ENCODE measurements at places on chromosomes 1 and 21. TPM values are rescaled to one million over a fixed set of nuclear protein-coding genes. Genes with fewer than 3 reads are reported as not detected.

The NBPF14 gene
- 25.2 TPM for total RNA-seq

The TCHH gene
- total RNA-seq = 0.14 TPM

DNA sequence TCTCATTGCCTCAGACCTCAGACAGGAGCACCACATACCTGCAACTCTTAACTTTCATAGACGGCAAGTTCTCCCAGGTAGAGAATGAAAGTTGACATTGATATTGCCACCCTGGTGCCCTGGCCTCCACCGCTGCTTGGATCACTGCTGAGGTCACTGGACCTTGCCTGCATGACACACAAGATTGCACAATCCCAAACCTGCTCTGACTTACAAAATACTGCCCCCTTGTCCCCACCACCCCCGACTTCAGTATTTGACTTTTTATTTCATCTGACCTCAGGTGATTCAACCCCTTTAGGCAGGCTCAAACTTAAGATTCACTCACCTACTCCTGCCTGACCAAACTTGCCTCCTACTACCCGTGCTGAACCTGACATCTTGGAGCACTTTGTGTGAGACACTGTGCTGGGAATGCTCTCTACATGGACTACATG, 43.1 kb upstream of the S1PR1 start:
- H3K4me3 ChIP-seq = no peak overlapping the region
- peaks cover 13% of the 10 kb centered on the region for H3K36me3 ChIP-seq
- no peak overlapping the region for H3K27ac ChIP-seq

DNA sequence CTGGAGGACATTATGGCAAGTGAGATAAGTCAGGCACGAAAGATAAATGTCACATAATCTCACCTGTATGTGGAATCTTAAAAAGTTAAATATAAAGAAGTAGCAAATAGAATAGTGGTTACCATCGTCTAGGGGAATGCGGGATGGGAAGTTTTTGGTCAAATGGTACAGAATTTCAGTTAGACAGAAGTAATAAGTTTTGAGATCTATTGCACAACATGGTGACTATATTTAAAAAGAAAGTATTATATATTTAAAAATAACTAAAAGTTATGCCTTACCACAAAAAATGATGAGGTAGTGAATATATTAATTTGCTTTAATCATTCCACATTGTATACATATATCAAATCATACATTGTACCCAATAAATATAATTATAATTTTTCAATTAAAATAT, 106.2 kb upstream of the BRINP3 start:
- H3K4me1 ChIP-seq = no peaks in the 10 kb centered on the region
- no peaks in the 10 kb centered on the region for H3K36me3 ChIP-seq
- DNase-seq = no peak
- H3K27me3 ChIP-seq = no peaks in the 10 kb centered on the region
- H3K4me3 ChIP-seq = no peak overlapping the region
- H3K27ac ChIP-seq = no peak overlapping the region
